ENCODE measurements at places on chromosomes 2 and 18.

GRCh38 chr18:29157905-29158304 lies 981.0 kb upstream of the CDH2 start:
- peak; percentile 30 for DNase-seq

- DNase-seq = no peak
These were observed 1602.4 kb upstream of the CELF4 start for GRCh38 chr18:39167990-39168389.

- no peak for DNase-seq
These were observed 74.8 kb downstream of the NOL10 start for GRCh38 chr2:10614939-10615338.

DNA sequence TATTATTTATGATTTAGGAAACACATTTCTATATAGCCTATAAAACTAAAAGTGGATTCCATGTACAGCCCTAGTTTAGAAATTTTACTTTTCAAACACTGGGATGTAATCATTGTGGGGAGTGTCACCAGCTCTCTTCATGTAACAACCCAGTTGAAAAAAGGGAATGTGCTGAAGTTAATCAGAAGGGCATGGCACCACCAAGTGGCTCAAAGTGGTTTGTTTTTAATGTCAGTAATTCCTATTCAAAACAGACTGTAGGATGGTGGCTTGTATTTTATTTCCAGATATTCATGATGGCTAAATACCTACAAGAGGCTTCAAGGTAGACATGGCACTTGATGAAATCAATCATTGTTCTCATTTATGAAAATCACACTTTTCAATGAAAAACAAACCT lies 58.1 kb upstream of the TMEM182 start:
- peak; percentile 19 for DNase-seq

DNA sequence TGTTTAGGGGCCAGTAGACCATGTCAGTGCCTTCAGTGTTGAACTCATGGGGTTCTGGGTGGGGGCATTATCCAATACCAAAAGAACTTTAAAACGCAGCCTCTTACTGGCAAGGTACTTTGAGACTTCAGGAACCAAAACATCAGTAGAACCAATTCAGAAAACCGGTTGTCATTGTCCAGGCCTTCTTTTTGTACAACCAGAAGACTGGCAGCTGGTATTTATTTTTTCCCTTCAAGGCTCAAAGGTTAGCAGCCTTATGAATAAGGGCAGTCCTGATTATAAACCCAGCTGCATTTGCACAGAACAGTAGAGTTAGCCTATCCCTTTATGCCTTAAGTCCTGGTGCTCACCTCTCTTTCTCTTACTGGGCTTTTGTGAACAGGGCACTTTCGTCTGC lies 113.8 kb upstream of the EML6 start:
- no peak for DNase-seq

DNA sequence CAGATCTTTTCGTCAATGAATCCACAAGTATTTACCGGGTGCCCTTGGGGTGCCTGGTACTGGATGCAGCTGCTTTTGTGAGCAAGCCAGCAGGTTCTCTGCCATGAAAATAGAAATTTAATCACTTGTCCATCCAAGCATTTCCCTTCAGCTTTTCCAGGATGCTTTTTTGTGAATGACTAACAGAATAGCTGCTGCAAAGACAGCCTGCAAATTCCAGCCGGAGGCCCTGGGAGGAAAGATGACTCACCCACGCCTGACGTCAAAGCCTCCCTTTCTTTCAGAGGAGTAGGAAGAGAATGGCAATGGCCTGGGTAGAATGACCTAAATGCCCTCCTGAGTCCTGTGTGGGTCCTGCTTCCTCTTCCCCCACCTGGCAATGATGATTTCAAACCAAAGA lies 111.9 kb downstream of the AP1S3 start:
- DNase-seq = peak; percentile 97

GRCh38 chr2:135494503-135494902 lies 36.5 kb downstream of the ZRANB3 start:
- DNase-seq = peak; percentile 81

DNA sequence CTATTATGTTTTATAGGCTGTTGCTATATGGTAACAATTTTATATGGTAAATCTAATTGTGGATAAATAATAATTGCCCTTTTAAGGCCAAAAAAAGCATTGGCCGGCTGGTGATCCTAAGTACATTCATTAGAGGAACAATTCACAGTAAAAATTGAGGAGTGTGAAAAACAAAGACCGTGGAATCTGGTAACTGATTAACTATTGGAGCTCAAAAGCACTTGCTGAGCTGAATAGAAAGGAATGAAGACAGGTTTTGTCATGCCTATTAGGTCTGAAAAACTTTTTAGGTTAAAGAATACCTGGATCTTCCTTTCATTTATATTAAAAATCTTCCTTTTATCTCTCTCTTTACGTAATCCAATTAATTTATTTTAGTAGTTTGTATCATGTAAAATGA lies 18.5 kb upstream of the RBBP8 start:
- DNase-seq = no peak

DNA sequence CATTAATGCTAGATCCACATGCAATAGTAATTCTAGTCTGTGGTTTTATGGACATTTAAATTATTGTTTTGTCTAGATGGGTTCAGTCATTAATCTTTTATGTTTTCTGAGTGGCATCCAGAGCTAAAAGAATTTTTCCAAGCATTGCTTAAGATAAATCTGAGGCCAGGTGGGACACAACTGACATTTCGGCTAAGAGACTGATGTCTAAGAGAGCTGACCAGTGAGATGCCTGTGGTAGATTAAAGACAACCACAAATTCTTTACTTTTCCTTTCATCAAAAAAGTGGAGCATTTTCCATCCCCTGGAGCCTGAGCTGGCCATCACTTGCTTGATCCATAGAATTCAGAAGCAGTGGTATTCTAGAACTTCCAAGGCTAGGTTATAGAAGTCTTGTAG lies 182.2 kb downstream of the NRP2 start:
- no peak for DNase-seq

- no peak for DNase-seq
These were observed 155.0 kb downstream of the SETBP1 start for GRCh38 chr18:44835703-44836102.

GRCh38 chr2:215636816-215637215 lies 200.9 kb upstream of the FN1 start:
- no peak for DNase-seq

- no peak for DNase-seq
These were observed 398.7 kb upstream of the SALL3 start for GRCh38 chr18:78580835-78581339.

DNA sequence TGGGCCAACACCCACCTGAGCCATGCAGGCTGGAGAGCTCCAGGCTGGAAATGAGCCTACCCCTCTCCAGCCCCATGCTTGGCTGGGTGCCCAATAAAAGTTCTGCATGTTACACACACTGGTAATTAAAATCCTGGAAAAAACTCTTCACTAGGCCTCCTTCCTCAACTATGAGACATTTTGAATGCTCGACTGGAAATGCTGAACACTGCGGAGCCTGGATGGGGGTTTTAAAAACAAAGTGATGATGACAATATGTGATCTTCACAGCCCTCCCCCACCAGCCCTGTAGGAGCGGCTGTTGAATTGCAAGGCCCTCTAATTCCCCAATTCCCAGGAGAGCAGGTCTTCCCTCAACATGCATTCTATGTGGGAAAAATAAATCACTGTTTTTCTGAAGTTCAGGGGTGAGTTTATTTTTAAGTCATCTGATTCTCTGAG lies 179.2 kb downstream of the TTC32 start:
- no peak for DNase-seq

DNA sequence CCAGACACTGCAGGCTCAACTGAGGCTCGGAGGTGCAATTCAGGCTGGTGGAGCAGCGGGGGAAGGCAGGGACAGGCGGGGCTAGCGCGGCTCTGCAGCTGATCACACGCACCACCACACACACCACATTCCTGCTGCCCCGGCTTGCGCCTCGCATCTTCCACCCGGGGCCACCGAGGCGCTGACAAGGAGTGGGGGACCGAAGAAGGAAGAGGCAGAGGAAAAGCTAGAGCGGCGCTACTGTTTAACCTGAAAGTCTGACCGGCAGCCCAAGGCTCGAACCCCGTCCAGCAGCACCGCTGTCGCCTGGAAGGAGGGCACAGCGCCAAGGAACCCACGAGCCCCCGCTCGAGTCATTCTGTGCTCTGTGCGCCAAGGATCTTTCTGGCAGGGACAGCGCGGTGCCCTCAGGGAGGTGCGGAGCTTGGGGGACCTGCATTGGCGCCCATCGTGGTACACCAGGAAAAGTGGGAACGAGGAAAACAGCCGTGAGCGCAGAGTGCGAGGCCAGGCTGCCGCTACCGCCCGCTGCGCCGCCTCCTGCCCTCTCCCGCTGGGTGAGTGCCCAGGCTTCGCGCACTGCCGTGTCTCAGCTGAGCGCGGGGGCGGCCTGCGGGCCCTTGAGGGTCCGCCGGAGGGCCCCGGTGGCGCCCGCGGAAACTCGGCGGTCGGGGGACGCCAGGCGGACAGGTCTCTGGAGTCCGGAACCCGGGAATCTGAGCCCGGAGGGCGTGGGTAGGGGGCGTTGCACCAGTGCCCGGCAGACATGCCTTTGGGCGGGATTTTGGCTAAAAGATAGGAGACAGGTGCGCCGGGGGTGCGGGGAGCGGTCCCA lies 860 bp upstream of the KCNJ3 start:
- peak; percentile 5 for DNase-seq

DNA sequence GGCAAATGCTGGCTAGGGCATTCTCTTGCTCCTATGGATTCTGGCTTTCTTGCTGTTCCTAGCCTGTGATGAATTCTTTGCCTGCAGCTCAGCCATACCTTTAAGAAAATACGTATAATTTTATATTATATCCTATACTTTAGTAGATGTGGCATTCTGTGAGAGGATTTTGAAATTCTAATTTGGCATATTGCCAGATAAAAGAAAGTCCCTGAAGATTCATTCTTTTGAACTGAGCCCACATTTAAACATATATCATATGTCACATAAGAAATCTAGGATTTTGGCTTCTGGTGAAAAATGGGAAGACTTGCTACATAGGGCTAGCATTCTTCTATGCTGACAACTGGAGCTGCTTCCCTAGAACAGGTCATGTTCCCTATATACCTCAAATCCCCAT lies 91.4 kb upstream of the LYPD1 start:
- DNase-seq = no peak

GRCh38 chr2:41836948-41837347 lies 210.9 kb upstream of the PKDCC start:
- peak; percentile 43 for DNase-seq

DNA sequence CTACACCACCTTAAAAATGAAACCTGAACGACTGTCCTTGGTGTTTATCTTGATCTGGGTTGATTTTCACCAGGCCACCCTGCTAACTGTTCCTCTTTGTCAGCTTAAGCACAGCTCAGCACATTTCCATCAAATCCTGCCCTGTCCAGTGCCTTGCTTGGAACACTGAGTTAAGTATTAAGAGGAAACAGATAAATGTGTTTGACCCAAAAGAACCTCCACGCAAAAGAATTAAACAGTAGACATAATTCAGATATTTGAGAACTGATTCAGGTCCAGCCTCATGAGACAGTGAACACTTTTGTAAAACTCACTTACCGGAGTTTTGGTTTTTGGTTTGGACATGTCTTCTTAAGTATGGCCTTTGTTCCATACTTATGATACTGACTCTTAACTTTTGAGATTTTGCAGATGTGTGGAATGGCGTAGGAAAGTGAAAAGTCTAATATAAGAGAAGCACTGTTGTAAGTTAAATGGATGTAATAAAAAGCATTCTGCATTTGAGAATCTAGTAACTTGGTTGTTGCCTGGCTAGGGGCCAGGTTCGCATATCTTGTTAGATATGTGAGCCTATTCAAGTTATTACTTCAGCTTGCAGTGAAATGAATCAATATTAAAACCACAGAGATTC lies 88.9 kb upstream of the SERPINE2 start:
- DNase-seq = peak; percentile 84

- DNase-seq = peak; percentile 85
These were observed 39.7 kb upstream of the GRP start for GRCh38 chr18:59180150-59180845.

DNA sequence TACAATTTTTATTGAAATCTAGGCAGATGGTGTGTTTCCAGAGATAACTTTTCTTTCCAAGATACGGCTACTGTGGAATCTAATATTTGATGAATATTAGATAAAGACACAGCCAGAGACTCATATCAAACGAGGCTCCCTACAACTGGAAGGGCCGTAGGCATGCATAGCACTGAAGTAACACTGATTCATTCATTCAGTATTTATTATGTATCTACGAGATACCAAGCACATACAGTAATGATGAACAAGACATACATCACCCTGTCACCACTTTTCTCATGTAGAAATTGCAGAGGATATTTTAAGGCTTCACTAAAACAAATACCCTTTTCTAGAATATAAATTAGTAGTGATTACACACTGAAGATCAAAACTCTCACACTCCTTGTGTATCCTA lies 74.5 kb downstream of the KCTD18 start:
- DNase-seq = peak; percentile 67

DNA sequence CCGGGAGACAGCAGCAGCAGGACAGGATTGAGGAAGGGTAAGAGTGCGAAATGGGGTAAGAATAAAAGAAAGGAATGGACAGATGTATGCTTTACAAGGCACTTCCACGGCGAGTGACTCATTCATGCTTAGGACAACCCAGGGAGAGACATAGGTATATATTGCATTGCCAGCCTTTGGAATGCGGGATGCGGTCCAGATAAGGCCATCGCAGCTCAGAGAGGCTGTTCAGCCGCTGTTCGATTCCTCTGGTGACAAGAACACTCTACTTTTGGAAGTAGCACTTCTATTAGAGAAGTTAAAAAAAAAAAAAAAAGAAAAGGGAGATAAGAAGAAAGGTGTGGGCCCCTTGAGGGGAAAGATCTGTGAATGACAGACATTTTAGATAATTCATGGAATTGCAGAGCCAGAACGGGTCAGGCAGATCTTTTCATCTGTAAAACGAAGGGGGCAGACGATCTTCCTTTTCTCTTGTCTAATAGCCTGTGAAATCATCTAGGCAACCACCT lies 819 bp upstream of the NCOA1 start:
- peak; percentile 39 for DNase-seq

DNA sequence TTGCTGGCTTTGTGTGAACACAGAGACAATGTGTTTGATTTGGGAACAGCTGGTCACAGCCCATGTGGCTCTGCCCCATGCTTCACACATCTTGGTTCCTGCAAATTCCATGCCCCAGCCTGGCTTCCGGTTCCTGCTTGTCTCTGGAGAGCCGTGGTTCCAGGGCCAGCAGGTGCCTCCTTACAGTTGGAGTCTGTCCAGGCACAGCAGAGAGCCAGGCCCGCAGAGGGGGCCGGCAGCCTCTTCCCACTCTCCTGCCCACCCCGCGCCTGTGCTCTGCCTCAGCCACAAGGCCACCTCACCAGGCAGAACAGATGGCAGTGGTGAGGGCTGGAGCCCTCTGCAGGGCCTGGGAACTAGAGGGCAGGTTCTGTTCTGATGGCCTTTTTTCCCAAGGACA lies 81.5 kb downstream of the LDLRAD4 start:
- no peak for DNase-seq

DNA sequence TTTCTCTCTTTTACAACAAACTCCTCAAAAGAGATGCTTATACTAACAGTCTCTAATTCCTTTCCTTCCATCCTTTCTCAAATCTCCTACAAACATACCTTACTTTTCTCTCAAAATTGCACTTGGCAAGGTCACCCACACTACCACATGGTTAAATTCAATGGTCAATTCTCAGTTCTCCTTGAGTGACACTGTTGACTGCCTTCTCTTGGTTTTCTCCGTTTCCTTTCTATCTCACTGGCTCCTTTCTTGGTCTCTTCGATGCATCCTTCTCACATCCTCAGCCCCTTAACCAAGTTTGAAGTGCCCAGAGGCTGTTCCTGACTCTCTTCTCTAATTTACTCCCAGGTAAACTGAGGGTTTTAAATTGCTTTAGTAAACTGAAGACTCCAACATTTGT lies 12.5 kb downstream of the C1D start:
- no peak for DNase-seq

- peak; percentile 36 for DNase-seq
These were observed 169.2 kb upstream of the NOSTRIN start for GRCh38 chr2:168633200-168633599.

GRCh38 chr2:39549000-39549399 lies 111.9 kb upstream of the MAP4K3 start:
- no peak for DNase-seq

Measured in iris pigment epithelial cell (primary cell).